ENCODE measurements at places on chromosomes 1 and 21.
A peak's percentile ranks its signal among the peaks of the same experiment; 100 is the strongest.

GRCh38 chr21:39346206-39346605 lies 2.7 kb downstream of the HMGN1 start:
- peak; percentile 30 for DNase-seq

GRCh38 chr1:30014031-30014430 lies 709.4 kb downstream of the MATN1 start:
- DNase-seq: no peak

GRCh38 chr1:236786453-236786852 lies 8.6 kb upstream of the MTR start:
- DNase-seq: no peak

- DNase-seq: peak; percentile 73
These were observed 3.6 kb downstream of the KCNE2 start for GRCh38 chr21:34367320-34367935.

GRCh38 chr1:221759436-221759835 lies 17.5 kb upstream of the DUSP10 start:
- no peak for DNase-seq

GRCh38 chr1:62391369-62391971 lies 45.4 kb upstream of the USP1 start:
- peak; percentile 58 for DNase-seq

GRCh38 chr1:212950243-212951125 lies at the start of gene VASH2:
Gene VASH2, plus strand, starts transcription at chr1:212950541. Its CDS starts 1,002 bp downstream, at chr1:212951543.
- peak; percentile 76 for DNase-seq

- no peak for DNase-seq
These were observed 85.9 kb downstream of the BCAR3 start for GRCh38 chr1:93595743-93596142.

- no peak for DNase-seq
These were observed 43.4 kb downstream of the ZZZ3 start for GRCh38 chr1:77639056-77639455.

- no peak for DNase-seq
These were observed 664 bp downstream of the LRRC47 start for GRCh38 chr1:3795453-3796214.

DNA sequence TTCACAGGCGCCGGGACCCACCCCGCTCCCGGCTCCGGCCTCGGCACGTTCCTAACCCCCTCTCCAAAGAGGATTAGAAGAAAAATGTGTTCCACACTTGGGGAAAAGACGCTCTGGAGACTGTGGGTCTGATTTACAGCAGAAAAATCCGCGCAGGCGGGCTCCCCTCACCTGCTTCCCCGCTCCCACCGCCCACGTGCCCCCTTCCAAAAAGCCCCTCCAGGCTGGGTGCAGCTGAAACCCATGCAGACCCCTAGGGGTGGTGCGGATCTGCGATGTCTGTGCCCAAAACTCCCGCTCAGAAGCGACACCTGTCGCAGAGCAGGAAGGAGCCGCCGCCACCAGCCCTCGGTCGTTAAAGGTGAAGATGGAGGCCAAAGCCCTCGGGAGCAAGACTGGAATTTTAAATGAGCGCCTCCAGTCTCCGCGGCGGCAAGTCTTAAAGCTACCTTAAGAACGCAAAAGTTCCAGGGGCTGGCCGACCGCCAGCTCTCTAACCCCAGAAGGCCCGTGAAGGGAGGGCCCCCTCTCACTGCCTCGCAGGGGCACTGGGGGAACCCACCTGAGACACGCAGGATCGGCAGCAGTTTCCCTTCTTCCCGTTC lies 688 bp upstream of the CHD5 start:
- no peak for DNase-seq

DNA sequence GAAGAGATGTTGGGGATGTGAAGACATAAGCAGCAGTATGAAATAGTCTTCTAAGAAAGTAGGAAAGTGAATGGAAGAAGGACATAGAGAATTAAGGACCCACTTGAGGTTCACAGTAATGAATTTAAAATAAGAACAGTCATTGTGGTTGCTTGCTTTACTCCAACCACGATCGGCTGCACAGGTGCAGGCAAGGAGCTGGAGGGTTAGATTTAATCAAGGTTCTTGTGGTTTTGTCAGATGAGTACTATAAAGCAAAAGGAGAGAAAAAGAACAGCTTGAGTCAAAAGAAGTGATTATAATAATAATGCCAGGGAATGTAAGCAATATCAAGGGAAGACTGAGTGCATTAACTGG lies 46.1 kb upstream of the RBM34 start:
- no peak for DNase-seq

GRCh38 chr1:230408971-230409370 lies 17.2 kb downstream of the PGBD5 start:
- DNase-seq: no peak

DNA sequence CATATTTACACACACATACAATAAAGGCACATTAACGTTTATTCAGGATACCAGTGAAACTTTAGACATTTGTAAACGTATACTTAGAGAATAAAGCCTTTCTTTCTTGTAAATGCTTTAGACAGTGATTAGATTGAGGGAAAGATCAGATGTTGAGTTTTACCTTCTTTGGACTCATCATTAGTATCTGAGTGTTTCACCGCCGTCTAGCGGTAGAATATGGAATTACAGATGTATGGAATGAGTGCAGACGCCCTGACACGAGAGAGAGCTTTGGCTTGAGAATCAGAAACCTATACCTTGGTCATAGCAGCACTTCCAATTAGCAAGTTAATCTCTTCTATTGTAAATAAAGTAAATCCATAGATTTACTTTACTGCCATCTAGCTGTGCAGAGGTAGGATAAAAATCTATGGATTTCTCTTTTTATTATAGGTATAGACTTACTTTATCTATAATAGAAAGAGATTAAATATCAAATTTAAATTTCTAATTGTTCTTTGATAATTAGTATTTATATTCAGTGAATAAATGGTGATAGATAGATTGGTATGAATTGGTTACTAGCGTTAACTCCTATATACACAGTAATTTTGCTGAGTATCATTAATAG lies 12.6 kb downstream of the FLG2 start:
- peak; percentile 84 for DNase-seq

GRCh38 chr21:44519346-44520325 lies 20.4 kb downstream of the KRTAP10-1 start:
- DNase-seq: no peak

DNA sequence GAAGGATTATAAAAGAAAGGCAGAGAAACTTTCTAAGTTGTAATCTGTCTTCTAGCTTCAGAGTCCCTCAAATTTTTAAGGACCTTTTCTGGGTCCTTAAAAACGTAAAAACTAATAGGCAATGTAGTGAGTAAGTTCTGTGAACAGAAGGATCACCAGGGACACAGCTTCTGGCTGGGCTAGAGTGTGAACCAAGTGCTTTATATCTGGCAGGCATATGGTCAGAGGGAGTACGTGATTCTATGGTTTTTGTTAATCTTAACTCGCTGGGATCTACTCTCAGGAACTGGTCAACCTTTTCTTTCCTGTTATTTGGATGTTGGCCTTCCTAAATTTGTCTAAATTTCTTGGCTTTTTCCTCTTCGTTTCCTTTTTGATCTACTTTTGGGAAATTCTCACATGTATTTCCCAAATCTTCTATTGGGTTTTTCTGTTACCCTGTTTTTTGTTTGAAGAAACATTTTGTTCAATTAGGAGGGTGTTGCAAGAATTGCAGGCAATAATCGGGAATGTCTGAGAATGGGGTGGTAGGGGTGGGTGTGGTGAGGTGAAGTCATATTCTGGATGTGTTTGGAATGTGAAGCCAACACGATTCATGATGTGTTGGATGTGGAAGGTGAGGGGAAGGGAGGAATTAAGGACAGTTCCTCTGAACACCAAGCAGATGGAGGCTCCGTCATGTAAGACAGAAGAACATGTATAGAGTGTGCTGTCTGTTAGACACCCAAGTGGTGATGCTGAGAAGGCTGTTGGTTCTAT lies 193.2 kb downstream of the FMN2 start:
- no peak for DNase-seq

- DNase-seq: peak; percentile 78
These were observed 49.8 kb downstream of the KCNJ15 start for GRCh38 chr21:38306433-38307141.

- no peak for DNase-seq
These were observed 24.3 kb upstream of the IKBKE start for GRCh38 chr1:206445911-206446356.

DNA sequence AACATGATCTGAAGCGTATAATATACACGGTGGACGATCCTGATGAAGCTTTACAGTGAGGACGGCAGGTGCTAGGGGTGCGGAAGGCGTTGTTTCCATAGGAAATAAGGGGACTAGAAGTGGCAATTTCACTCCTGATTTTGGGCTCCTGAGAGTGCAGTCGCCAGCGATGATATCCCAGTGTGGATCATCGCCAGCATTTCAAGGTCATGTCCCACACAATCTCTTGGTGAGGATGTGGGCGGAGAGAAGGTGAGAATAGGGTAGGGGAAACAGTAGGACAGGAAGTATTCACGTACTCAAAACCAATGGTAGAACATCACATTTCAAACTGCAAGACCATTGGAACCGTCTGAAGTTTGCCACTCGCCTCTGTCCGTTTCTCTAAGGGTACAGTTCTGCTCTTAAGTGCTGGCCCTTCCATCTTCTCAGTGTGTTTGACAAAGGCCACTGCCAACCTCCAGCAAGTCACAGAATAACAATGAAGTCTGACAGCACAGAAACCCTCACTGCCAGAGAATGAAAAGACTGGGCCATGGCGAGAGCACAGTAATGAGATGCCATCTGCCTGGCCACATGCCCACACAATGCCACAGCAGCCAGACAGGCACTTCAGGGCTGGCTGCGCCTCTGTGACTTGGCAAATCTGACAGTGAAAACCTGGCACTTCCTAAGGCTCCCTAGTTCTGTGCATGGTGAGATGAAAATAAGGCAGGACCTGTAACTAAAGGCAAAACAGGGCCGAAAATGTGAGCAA lies 27.9 kb downstream of the PCSK9 start:
- DNase-seq: no peak

DNA sequence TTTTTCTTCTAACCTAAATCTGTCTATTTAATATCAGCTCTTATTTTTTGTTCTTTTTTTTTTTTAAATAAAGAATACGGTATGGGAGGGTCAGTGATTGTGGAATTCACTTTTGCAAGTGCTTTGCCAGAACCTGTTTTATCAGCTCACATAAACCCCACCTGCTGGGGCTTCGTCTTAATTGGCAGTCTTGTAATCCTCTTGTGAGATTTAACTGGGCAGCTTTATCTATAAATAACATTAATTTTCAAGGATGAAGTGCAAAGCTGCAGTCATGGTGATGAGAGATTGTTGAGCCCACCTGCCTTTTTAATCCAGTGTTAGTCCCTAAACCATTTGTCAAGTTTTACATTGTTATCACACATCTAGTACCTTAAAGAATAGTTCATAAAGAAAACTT lies 18.2 kb upstream of the PDC start:
- no peak for DNase-seq

Data from suppressor macrophage (primary cell).